ENCODE measurements at places on chromosomes 3 and 15.

GRCh38 chr15:40766906-40767837 lies 2.6 kb upstream of the C15orf62 start:
- no peak for DNase-seq

- no peak for DNase-seq
Observed at GRCh38 chr3:58804914-58805313, 138.3 kb upstream of the FAM3D start.

DNA sequence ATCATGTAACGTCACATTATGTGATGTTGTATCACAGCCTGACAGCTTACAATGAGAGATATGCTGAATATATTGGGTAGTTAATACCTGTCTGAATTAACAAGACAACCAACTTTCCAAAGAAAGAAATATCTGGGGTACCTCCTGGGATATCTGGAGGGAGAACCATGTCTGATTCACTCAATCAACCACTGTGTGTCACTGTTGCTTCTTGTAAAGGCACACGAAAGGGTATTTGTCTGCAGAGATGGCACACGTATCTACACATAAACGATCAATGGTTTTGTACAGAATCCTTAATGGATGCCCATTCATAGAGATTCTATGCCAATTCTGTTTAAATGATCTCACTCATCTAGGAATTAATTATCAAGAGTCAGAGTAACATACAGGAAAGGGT lies 252.1 kb upstream of the TMCO5A start:
- DNase-seq = no peak

- DNase-seq = no peak
Observed at GRCh38 chr3:49495023-49495422, 25.0 kb downstream of the DAG1 start.

DNA sequence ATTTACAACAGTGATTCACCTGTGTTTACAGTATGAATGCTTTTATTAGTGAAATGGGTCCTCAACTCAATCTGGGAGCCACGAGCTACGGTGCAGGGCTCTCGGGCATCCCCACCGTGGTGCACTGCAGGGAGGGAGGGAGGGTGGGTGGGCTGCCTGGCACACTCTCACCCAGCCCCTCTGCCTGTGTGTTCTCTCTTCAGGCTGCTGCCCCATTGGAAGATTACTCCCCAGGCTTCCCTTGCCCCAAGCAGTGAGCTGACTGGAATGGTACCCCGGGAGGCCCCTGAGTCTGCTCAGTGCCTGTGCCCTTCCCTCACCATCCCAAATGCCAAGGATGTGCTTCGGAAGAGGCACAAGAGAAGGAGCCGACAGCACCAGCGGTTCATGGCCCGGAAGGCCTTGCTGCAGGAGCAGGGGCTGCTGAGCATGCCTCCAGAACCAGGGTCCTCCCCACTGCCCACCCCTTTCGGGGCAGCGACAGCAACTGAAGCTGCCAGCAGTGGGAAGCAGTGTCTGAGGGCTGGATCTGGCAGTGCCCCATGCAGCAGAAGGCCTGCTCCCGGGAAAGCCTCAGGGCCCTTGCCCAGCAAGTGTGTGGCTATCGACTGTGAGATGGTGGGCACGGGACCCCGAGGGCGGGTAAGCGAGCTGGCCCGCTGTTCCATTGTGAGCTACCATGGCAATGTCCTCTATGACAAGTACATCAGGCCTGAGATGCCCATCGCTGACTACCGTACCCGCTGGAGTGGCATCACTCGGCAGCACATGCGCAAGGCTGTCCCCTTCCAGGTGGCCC lies 5.0 kb downstream of the AEN start:
- no peak for DNase-seq

DNA sequence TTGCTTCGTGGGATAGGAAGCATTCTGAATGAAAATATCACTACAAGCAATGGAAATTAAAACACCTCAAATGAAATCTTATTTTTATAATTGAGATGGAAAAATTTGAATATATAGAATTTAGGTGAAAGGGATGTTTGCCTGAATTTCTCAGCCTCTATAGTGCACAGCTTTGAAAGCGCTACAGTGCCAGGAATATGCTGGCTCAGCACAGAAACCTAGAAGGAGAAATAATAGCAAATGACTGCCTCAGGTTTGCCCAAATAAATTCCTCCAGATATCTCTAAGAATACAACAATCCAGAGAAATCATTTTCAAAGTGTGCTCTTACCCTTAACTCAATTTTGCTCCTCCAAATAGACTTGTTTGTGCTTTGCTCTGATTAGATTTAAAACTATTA lies 141.1 kb upstream of the ZNF385D start:
- no peak for DNase-seq

DNA sequence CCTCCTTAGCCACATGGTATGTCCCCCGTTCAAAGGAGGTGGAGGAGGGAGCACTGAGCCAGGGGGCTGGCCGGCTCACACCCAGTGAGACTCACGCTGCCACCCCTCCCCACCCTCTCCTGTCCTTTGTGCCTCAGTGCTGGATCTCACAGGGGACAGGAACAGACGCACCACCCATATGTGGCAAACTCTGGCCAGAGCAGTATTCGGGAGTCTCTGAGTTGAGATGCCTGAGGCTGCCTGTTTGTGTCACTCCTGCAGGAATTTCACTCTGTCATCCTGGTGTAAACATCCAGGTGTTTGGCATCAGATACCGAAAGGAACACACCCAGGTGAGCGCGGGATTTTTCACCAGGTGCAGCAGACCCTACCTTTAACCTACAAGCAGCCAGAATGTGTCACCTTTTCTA lies 25.7 kb downstream of the RGMA start:
- no peak for DNase-seq

Data from DND-41 (cell line).